ENCODE measurements at places on chromosomes 12 and 14.

DNA sequence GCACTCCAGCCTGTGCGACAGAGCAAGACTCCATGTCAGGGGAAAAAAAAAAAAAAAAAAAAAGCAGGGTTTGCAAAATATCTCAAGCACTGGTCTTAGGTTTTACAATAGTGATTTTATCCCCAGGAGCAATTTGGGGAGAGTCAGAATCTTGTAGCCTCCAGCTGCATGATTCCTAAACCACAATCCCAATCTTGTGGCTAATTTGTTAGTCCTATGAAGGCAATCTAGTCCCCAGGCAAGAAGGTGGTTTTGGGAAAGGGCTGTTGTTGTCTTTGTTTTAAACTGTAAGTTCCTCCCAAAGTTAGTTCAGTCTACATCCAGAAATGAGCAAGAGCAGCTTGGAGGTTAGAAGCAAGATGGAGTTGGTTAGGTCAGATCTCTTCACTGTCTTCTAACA is 135.7 kb downstream of the PLXNC1 start:
- DNase-seq, result no peak

- no peak for DNase-seq
Observed at GRCh38 chr14:29712601-29713000, 215.0 kb downstream of the PRKD1 start.

GRCh38 chr12:84791444-84791843 is 121.2 kb downstream of the SLC6A15 start:
- no peak for DNase-seq

DNA sequence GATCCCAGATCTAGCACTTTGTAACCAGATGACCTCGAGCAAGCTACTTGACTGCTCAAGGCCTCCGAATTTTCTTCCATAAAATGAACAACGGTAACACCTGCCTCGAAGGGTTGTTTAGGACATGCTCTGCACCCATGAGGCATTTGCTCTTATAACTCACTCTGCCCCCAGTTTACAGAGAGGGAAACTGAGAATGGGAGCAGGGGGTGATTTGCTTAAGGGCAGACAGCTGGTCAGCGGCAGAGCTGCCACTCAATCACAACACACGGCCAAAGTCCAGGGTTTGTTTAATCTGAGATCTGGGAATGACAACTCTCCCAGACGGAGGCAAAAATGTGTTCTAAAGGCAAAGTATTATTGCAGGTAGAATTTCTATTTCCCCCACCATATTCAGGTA is 156.3 kb downstream of the RIMBP2 start:
- no peak for DNase-seq

- DNase-seq, result no peak
Observed at GRCh38 chr12:127150479-127150878, 1116.5 kb upstream of the TMEM132C start.

DNA sequence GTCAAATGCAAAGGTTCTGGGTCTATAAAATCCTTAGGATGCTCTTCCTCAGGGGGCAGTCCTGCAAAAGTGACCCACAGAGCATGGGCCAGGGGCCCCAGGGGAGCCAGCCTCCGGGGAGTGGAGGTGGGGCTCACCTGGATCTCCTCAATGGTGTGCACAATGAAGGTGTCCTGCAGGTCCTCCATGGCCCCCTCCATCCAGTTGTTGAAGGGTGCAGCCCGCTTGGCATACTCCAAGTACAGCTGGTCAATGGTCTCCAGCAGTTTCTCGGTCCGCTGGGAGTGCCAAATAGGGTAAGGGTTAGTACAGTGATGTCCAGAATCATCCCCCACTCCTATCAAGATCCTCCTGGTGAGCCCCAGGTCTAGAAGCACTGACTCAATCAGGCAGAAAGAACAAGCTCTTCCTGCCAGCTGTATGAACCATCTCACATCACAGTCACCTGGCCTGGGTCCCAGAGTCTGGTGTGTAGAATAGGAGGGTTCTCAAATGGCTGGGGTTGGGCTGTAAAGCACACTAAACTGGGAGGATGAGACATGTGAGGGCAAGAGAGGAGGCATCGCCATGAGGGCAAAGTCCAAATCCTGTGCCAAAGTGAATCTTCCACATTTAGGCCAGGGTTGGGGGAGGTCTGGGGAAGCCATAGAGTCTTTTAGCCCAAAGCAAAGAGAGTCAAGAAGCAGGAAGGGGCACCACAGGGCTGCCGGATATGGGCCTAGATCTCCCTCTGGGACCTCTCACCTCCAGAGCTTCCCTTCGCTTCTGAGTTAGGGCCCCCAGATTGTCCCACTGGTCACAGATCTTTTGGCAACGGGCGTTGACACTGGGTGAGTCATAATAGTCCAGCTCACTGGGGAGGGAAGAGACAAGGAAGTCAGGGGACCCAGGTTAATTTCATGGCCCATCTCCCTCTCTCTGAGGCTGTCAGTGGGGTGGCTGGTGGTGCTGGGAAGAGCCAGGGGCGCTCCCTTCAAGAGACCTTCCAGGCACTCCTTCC is 91.5 kb upstream of the ZFP36L1 start:
- no peak for DNase-seq

DNA sequence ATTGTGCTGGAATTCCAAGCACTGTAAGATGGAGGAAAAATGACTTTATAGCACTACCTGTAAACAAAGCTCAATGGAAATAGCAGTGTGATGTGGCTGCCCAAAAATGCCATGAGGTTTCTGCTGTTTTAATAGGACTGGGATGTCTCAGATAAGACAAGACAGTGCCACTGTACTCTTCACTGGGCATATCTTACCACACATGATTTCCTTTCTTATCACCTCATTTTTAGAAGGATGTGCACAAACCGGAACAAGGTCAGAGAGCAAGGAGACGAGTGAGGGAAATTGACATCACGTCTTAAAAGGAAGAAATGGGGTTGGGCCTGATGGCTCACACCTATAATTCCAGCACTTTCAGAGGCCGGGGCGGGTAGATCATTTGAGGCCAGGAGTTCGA is 38.4 kb upstream of the FGD4 start:
- no peak for DNase-seq

DNA sequence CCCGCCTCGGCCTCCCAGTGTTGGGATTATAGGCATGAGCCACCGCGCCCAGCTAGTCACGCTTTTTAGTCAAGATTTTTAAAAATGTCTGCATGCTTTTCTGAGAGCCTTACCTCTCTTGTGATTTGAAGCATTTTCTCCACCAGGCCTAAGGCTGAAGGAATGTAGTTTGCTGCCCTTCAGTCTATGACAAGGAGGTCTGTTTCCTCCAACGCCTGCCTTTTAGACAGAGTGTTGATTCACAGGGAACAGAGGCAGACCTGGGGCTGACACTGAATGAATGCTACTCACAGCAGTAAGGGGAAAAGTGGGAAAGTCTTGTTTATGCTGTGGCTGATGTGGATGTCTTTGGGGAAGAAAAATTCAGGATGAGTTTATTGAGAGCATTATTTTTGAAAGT is 27.2 kb upstream of the MDM2 start:
- no peak for DNase-seq

- DNase-seq, result no peak
Observed at GRCh38 chr12:103915306-103915705, 14.9 kb upstream of the HSP90B1 start.

DNA sequence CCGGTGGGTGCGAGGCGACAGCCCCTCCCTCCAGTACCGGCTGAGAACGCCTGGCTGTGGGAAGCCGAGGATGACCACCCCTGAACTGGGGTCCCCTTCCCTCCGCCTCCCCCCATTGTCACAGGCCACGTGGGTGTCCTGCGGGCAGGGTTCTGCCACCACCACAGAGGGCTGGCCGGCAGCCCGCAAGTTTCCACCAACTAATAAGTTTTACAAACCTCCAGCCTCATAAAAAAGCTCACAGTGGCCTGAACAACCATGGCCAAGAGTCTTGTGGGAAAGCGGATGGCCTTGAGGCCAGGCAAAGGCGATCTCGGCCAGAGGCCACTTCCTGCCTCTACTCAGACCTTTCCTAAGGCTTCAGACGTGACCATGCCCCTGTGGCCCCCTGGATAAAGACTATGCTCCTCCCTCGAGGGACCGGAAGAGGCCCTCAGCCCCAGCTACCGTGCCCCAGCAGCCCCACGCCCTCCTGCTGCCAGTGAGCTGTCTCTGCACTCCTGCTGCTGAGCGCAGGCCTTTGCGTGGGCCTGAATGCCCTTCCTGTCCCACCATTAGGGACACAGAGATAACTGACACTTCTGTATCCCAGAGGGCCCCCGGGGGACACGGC is 46.1 kb upstream of the DLK1 start:
- DNase-seq, result no peak

DNA sequence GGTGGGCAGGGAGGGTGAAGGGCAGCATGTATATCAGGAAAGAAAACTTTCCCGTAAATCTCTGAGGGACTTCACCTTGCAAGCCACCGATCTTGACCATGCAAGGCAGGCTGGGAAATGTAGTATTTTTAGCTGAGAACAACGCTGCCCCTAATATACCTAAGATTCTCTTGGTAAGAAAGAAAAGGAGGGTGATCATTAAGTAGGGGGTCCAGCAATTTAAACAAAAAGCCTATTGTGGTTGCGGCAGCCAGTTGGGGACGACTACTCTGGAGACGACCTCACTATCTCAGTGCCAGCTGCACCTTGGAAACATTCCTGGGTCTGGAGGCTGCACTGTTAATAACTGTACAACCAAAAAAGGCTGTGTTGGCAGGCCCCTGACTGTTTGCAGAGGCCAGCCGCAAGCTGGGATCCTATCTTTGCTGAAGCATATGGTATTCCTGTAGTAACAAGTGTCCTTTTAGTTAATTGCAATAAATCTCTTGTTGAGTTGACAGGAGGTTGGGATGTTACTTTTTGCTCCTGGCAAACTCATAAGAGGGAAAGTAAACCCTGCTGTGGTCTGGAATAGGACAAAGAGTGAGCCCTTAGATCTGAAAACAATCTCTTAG is 6.4 kb downstream of the APOLD1 start:
- no peak for DNase-seq

- no peak for DNase-seq
Observed at GRCh38 chr12:68393417-68393816, 61.3 kb upstream of the MDM1 start.

DNA sequence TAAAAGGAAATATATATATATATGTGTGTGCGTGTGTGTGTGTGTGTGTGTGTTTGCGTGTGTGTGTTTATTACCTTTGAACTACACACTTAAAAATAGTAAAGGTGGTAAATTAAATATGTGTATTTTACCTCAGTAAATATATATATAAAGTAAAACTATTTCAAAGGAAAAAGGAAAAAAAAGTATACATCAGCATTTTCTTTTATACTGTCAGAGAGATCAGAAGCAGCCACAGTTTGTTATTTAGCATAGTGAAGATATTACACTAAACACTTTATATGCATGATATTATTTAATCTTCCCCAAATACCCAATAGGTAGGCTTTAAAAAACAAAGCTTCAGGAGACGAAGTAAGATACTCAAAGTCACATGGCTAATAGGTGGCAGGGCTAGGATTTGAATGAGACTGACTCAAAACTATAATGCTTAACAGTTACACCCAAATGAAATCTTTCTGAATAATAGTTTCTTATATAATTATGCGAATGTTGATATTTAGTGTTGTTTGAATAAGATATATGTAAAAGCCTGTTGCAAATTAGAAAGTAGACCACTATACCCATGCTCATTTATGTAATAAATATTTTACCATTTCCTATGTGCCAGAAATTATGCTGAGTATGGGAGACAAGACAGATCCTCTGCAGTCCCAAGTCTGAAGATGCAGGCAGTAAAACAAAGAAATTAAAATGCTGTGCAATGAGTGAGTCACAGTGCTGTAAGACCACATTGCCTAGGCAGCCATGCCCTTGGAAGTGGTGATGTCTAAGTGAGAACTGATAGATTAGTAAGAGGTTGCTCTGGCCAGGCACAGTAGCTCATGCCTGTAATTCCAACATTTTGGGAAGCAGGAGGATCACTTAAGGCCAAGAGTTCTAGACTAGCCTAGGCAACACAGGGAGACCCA is 66.1 kb downstream of the PDZRN4 start:
- no peak for DNase-seq

GRCh38 chr14:80215756-80216581 is 4.7 kb upstream of the DIO2 start:
- DNase-seq, result no peak

DNA sequence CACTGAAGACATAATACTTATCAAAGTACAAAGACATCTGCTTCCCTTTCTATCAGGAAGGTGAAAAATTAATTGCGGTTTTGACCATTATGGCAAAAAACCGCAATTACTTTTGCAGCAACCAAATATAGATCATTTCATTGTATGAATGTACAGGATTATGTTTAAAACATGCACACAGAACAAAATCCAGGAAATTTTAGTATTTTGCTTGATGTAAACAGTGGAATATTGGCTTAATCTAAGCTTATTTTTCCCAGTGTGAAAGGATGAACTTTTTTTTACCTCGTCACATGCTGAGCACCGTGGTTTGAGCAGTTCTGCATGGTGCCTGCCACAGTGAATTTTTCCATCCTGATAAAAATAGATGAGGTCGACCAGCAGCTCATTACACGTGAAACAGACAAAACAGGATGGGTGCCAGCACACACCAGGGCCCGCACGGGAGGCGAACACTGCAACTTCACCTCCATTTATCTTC is 121.2 kb downstream of the PRICKLE1 start:
- DNase-seq, result no peak

DNA sequence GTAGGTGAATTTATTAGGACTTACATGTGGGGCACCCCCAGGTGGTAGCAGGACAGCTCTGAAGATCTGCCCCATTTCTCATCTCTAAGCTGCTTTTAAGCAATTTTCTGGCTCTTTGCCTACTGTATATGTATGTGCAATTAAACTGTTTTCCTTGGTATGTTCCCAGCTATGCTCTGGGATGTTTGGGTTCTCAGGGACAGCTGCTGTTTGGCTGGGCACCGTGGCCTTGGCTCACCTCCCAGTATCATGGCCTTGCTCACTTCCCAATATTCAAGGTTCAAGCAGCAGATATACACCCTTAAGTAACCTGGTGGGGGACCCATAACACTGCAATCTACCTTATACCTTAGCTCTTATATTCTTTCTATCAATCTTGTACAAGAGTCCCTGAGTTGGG is 53.7 kb upstream of the KITLG start:
- DNase-seq, result no peak

DNA sequence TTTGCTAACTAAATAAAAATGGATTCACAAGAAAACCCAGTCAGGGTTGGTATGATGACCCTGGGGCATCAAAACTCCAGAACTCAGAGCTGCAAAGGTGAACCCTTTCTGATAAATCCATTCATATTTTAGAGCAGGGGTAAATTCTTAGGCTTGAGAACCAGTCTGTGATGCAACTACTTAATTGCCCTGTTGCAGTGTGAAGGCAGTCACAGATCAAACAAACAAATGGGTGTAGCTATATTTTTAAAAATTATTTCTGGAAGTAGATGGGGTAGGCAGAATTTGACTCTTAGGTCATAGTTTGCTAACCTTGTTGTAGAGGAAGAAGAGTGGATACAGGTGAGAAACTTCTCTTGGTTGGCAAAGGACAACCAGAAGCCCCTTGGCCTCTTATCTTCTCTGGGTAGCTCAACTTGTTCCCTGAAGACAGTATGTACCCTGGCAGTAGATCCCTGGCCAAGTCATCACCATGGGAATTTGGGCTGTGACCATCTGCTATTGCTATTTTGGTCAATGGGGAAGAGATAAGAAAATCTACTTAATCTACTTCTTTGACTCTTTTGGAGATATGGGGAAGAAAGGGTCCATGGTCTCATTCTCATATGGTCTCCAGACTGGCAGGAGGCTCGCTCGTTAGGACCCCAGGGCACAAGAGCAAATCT is 216.1 kb downstream of the PPM1H start:
- DNase-seq, result no peak

GRCh38 chr14:101026341-101026740 is 122.8 kb upstream of the RTL1 start:
- DNase-seq, result no peak
